ENCODE measurements at places on chromosomes 13 and 19. TPM values are rescaled to one million over a fixed set of nuclear protein-coding genes. Genes with fewer than 3 reads are reported as not detected.

The ZNF541 gene
- 0.44 TPM for total RNA-seq

- no peak for DNase-seq
Observed at GRCh38 chr13:27353166-27353583, 71.2 kb upstream of the GTF3A start.

DNA sequence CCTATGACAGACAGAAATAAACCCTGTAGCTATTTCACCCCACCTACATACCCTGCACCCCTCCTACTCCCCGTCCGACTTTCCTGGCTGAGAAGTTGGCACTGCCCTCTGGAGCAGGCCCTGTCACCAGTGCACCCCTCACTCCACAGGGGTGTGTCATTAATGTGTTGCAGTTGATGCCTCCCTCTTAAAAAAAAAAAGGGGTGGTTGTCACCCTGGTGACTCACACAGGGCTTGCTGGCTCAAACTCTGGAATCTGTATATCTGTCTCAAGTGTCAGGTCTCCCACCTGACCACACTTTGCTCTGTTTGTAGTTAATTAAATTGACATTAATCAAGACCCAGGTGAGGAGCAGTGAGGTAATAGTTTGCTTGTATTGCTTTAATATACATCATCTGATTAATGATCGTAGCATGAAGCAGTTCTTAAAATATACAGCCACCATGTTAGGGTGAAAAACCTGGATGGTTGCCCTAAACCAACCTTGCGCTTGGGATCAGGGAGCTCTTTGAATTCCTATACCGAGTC, 2.0 kb upstream of the GATAD2A start:
- no peak for DNase-seq

- no peak for DNase-seq
Observed at GRCh38 chr13:101417043-101417406, 717 bp upstream of the NALCN start.

DNA sequence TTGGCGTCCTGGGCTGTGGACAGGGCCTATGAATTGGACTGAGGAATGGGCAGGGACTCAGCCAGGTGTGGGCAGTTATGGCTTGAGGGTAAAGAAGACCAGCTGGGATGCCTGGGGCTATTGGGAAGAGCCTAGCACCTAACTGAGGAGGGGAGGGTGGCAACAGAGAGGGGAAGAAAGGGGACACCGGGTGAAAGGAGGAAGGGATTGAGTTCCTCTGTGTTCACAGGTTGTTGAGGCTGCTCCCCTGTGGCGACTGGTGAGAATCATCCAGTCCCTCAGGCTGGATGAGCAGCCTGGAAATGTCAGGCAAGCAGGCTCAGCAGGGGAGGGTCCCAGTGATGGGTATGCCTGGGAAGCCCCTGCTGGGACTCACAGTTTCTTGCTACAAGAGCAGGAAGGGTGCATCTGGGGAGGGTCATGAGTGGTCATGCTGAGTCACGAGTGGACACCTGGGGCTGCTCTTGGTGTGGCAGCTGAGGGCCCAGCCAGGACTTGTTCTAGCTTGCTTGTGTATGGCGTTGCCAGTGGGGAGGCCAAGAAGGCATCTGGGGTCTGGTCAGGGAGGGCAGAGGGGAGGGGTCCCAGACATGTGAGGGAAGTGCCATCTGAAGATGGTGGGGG, 1.4 kb downstream of the ZNF324 start:
- DNase-seq: no peak

The CLEC17A gene
- total RNA-seq: 0.19 TPM

- DNase-seq: no peak
Observed at GRCh38 chr19:15779756-15780476, 7.5 kb upstream of the OR10H5 start.

DNA sequence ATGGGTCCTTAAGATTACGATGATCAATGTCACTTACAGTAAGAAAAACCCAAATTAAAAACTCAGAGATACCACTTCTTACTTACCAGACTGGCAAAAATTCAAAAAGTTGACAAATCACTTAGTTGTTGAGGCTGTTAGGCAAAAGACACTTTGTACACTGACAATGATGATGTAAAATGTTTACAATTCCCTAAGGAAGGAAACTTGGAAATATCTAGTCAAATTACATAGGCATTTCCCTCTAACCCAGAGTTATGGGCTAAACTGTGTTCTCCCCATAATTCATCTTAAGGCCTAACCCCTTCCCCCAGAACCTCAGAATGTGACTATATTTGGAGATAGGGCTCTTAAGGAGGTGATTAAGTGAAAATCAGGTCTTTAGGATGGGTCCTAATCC, 12.0 kb downstream of the TGDS start:
- no peak for DNase-seq

The FBXO17 gene
- 40.8 TPM for total RNA-seq

The LILRB3 gene
- total RNA-seq: 11.7 TPM

The CABP5 gene
- not detected for total RNA-seq

DNA sequence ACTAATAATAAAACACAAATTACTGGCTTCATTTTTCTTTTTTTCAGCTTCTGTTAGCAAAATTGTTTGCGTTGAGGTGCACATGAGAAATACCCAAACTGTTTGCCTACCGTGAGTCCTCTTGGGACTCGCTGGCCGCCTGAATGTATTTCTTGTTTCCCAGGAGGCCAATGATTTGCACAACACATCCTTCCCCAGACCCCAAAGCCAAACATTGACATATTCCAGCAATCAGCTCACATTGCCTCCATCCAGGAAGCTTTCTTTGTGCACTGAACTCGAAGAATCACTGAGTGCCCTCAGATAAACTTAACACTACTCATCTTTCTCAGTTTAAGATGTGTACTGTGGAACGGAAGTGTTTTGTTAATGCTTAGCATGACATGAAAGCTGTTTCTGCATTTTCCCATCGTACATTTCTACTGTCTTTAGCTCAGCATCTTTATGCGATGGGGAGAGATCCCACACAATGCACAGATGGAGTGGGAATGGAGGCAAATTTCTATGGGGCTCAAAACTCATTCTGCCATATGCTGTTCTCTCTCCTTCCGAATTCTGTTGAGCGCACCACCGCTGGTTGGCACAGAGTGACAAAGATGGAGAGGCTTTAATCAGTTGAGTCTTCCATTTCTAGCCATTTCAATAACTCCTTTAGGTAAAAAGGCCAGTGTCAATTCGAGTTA, 399.5 kb downstream of the RFC3 start:
- no peak for DNase-seq

DNA sequence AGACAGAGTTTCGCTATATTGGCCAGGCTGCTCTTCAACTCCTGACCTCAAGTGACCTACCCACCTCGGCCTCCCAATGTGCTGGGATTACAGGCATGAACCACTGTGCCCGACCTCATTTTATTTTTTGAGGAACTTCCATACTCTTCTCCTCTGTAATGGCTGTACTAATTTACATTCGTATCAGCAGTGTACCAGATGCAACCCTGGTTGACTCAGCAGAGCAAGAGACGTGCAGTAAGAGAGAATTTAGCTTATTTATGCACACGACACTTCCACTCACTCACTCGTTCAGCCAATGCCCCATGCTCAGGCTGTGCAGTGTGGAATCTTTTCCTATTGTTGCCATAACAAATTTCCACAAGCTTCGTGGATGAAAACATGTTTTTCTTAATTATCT, 6.9 kb downstream of the KIR3DL3 start:
- no peak for DNase-seq

DNA sequence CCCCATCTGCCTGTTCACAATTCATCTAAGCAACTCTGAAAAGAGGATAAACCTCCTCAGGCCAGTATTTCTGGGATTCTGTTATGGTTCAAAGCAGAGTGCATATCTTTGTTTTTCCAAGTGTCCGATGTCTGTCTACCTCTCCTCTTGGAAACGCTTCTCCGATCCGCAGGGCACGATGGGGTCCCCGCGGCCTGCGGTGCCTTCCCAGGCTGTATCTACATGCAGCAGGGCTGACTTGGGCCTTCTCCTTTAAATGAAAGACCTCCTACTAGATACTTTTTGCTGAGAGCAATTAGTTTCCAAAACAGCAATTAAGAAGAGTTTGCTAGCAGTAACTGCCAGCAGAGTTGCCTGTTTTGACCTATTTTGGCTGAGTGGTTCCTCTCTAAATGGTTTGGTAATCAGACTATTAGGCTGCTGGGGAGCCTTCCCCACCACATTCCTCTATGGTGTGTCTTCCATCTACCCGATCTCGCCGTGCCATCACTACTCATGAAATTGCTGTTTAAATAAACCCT, 23.5 kb downstream of the COL4A2 start:
- DNase-seq: no peak

DNA sequence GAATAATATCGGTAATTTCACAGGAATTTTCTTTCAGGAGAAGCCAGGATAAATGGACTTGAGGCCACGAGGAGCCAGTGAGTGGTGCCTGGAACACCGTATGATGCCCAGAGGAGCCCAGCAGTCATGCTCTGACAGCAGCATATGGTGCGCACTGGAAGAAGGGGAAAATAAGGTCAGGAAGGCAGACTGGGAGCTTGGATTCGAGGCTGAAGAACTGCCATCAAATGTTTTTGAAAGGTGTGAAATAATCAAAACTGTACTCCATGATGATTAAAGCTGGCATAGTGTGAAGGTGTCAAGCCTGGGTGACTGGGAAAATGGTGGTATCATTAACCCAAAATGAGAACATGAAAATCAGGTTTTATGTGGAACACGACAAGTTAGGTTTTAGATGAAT, 374.2 kb downstream of the DIAPH3 start:
- no peak for DNase-seq

- DNase-seq: peak; percentile 87
Observed at GRCh38 chr19:39445196-39446111, at the start of gene SUPT5H. Gene SUPT5H, plus strand, starts transcription at chr19:39445582. Its CDS starts 309 bp downstream, at chr19:39445891.

The ZNF579 gene
- total RNA-seq: 1.3 TPM

DNA sequence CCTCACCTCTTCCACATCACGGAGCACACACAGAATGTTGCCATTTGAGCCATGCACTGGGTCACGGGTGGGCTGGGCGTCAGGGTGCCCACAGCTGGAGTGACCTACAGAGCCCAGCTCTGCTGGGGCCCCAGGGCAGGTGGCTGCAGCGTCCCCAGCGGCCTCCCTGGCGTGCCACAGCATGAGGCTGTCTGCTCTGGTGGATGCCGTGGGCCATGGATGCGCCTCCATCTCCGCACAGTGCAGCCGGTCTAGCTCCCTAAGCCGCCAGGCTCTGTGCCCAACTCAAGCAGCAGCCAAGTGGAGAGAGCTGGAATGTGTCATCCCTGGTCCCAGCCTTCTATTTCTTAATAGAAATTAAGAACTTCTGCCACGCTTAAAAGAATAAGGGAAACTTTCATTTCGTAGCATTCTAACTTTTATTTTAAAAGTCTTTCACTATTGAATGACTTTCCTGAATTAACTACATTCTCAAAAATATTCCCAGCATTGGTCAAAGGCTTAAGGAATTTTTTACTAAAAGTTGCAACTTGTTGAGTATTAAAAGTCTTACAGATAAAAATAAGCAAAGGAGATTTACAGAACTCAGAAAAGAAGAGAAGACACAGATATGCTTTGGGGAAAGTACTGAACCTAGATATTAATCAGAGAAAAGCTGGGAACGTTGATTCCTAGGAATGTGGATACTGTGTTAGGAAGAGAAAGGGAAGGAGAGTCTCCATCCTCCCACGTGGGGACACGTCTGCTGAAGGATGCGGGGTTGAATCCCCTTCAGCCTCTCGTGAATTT, 59.3 kb downstream of the ATP11A start:
- no peak for DNase-seq

DNA sequence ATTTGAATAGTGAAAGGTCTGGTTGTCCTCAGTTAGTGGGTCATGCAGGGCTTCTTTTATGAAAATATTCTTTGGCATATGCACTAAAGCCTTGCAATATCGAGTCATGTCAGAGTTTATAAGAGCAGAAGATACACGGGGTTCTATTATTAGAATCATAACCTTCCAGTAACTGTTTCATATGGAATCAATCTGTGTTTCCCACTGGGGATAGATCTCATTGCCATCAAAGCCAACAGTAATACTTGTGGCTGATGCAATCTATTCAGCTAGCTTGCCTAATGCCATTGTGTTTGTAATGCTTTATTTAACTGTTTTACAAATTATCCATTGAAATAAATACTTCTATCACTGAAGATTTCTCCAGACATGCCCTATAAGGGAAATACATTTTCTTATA, 746.9 kb upstream of the PCDH9 start:
- DNase-seq: no peak

DNA sequence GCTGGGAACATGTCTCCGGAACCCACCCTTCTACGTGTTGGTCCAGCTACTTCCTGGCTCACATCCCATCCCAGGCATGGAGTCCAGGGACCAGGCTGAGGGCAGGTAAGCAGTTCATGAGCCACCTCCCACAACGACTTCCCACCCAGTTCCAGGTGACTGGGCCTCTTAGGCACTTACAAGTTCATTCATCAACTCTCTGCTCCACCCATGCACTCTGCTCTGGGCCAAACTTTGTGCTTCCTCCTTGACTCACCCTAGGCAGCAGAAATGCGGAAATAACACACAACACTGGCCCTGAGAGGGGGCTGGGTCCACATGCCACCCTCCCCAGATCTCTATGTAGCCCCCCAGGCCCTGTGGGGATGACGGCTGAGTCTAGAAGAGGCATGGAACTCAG, 20.5 kb downstream of the IQCN start:
- DNase-seq: no peak

GRCh38 chr13:30744056-30744680, 8.8 kb downstream of the ALOX5AP start:
- DNase-seq: no peak

The SHISA2 gene
- 1.4 TPM for total RNA-seq

The GZMM gene
- 3.7 TPM for total RNA-seq

DNA sequence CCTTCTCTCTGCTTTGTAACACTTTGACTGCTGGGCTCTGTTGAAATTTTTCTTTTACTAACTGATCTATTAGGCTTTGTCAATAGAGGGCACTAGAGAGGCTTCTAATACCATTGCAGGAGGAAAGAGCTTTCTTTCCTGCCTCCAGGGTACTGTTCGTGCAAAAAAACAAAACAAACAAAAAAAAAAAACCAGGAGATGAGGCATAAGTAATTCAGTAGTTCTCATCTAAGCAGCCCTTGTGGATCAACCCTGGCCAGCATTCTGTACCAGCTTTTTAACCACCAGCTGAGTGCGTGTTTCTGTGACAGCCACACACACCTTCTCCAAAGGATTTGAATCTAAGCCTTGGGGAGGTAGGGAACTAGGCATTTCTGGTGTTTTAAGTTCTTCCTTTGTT, 1707.6 kb upstream of the SLC10A2 start:
- DNase-seq: no peak

The KMT2B gene
- total RNA-seq: 11.5 TPM

The ATXN8OS gene
- not detected for total RNA-seq

DNA sequence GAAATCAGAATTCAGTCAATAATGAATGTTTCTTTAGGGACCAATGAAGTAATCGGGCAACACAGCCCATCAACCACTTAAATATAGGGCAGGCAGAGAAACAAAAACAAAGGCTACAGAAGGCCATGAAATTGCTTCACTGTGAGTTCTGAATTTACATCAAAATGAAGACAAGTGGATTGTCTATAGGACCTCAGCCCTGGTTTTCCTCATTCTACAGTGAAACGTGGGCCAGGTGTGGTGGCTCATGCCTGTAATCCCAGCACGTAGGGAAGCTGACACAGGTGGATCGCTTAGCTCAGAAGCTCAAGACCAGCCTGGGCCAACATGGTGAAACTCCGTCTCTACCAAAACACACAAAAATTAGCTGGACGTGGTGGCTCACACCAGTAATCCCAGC, 416.0 kb downstream of the KLF12 start:
- no peak for DNase-seq
